ENCODE measurements at places on chromosomes 13 and 19. TPM values are rescaled to one million over a fixed set of nuclear protein-coding genes. Genes with fewer than 3 reads are reported as not detected.

GRCh38 chr13:85197431-85197830 is 601.8 kb downstream of the SLITRK6 start:
- DNase-seq: no peak

GRCh38 chr19:16094360-16095070 is 17.2 kb upstream of the RAB8A start:
- no peak for DNase-seq

- no peak for DNase-seq
These were observed 260.5 kb downstream of the RFC3 start for GRCh38 chr13:34078334-34078999.

- DNase-seq: no peak
These were observed 30.3 kb upstream of the CEACAM1 start for GRCh38 chr19:42558450-42559150.

DNA sequence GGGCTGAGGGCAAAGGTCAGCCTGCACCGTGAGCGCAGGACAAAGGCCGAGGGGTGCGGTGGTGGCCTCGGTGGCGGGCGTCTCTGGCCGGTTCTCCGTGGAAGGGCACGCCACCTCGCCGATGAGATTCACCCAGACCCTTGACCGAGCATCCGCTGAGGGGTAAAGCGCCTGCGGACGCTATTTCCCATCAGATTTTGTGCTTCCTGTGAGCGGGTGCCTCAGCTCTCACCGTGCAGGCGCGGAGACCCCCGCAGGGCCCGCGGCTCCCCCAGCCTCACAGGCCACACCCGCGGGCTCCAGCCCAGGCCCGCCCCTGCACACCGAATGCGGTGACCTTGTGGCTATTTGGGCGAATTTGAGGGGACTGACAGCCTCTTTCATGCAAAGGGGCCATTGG is 348.0 kb downstream of the TEX29 start:
- no peak for DNase-seq

GRCh38 chr13:27728271-27728670 is 64.0 kb upstream of the GSX1 start:
- peak; percentile 51 for DNase-seq

GRCh38 chr19:12872941-12873890 is 8.0 kb downstream of the DNASE2 start:
- no peak for DNase-seq

DNA sequence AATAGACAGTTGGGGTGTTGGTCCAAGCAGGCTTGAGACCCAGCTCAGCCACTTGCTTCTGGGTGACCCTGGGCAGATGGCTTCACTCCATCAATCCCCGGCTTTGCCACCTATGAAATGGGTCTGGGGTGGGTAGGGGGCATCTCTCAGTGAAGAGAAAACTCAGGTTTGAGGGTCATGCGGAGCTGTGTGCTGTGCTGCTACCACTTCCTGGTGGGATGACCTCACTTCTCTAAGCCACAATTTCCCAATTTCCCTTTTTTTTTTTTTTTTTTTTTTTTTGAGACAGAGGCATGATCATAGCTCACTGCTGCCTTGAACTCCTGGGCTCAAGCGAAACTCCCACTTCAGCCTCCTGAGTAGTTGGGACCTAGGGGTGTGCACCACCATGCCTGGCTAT is 4.6 kb upstream of the PLAUR start:
- no peak for DNase-seq

- DNase-seq: no peak
These were observed 9.2 kb upstream of the FCGBP start for GRCh38 chr19:39943586-39943985.

DNA sequence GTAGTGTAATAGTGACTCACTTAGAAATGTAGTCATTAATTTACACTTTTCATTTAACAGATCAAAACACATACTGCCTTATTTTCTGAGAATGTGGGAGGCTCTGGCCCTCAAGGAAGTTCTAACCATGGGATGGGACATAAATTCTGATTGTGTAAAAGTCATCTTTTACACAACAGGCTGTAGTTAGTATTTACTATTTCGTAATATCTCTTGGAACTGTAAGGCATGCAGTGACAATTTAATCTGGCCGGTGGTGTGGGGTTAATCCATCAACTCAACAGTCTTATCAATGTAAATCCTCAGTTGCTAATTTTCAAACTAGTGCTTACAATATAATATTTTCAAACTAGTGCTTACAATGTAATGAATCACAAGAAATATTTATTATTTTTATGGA is 1599.2 kb downstream of the EFNB2 start:
- DNase-seq: no peak

GRCh38 chr19:3098515-3099346 is 4.6 kb downstream of the GNA11 start:
- DNase-seq: no peak

DNA sequence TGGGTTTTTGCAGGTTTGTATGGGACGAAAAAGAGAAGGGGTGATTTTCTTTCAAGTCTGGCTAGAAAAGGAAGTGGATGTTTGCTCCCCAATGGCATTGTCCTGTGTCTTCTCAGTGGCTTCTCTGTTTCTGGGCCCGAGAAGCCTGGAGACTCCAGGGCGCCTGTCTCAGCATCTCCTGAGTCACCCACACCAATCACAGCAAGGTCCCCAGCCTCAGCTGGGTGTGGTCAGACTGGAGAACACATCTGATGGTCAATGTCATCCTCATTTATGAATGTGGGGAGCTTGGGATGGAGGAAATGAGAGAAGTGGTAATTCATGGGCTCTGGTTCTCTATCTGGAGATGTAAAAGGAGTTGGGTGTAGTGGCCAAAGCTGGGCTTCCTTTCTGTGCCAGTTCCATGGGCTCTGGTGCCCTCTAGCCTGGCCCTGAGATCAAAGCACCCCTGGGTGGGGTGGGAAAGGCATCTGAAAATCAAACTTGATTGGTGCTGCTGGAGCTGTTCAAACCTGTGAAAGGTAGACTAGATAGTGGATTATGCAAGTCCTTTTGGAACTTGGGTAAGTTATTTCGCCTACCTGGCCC is 13.4 kb downstream of the RASL11A start:
- DNase-seq: no peak

DNA sequence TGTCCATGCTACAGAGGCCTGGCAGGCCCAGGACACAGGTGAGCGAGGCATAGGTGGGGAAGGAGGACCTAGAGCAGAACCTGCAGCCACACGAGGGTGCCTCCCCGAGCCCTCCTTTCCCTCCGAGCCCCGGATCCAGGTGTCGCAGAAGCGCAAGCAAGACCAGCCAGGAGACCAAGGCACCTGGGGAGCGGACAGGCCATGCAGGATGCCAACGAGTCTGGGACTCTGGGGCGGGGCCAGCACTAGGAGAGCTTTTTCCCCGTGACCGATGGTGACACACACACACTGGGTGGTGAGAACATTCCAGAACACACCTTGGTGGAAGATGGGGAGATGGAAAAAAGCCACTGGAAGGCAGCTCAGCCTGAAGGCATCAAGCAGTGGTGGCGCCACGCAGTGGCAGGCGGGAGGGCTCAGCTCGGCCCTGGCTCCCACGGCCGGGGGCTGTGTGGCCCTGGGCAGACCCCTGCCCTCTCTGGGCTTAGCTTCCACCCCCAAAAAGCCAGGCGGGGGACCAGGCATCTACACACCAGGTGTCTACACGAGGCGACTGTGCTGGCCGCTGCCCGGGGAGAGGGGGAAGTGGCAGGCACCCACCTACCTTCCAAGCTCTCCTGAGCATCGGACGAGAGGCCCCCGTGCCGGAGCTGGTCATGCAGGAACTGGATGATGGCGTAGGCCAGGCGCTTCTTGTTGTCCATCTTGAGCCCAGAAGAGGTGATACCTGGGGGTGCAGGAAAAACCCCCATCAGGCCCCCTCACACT is 14.5 kb downstream of the SGTA start:
- no peak for DNase-seq

GRCh38 chr19:16535381-16535780 is 6.9 kb downstream of the CHERP start:
- DNase-seq: no peak

DNA sequence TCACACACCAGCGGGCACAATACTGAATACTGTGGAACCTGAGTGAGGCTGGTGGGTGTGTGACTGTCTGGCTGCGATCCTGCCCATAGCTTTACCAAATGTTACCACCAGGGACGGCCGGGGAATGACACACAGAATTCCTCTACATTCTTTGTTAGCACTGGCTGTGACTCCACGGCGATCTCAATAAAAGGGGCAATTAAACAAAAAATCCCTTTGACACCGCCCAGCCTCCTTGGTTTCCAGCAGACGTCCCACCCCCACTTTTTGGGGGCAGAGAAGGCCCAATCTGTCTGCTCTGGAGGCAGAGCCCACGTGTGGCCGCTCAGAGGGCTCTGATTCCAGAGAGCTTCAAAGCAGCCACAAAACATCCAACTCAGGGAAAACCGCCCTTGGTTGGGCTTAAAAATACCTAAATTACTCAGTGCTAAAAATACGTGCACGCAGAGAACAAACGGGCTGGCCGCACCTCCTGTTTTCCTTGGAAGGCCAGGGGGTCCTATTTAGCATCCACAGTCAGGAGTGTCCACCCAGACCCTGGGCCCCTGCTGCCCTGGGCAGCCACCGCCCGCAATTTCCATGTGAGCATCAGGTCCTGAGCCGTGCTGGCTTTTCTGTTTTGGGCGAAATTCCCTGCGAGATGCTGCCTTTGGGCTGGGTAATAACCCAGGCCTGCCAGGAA is 47.8 kb downstream of the GADD45B start:
- peak; percentile 21 for DNase-seq

DNA sequence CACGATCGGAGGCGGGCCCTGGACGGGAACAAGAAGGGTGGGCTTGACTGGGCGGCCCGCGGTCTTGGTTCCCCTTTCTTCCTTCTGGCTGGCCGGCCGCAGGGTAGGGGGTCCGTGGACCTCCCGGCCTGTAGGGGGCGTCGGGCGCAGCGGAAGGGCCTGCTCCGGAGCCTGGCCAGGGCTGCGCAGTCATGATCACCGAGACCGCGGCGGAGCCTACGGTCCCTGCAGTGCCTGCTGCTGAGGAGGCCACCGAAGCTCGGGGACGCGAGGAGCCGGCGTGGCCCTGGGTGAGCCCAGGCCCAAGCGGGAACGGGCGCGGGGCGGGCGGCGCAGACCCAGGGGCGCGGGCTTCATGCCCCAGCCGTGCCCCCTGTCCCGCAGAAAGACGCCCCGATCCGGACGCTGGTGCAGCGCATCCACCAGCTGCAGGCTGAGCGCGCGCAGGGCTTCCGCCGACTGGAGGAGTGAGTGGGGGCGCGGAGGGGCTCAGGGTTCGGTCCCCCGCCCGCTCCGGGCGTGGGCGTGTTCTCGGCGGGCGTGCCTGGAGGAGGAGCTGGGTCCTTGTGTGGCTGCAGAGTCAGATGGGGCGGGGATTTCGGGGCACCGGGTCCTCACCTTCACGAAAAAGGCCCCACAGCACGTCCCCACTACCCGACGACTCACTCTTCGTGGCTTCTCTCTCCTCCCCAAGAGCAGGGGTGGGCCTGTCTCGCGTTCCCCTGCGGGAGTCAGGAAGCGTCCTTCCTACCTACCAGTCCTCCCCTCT is at the start of gene REX1BD:
TSS of gene REX1BD (plus strand) at position 188 of the 769 bp plus-strand sequence. CDS start at position 192, 4 bp downstream.
- peak; percentile 75 for DNase-seq

- no peak for DNase-seq
These were observed 1.3 kb upstream of the TEKTIP1 start for GRCh38 chr19:3537438-3538240.

DNA sequence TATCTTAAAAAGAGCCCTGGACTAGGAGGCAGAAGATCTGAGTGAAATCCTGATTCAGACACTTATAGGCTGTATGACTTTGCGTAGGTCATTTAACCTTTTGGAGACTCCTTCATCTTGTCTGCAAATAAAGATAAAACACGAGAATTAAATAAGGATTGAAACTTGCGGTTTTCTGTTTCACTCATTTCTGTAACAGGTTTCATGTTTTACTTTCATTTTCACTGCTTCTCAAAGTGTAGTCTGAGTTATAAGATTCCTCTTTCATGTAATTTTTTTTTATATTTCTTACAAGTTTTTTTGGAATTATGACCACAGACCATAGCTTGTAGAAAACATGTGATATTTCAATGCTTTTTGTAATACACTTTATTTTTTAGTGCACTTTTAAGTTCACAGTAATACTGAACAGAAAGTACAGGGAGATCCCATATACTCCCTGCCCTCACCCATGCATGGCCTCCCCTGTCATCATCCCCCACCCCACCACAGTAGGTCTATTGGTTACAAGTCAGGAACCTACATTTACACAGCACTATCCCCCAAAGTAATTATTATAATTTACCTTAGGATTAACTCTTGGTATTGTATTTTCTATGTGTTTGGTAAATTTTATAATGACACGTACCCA is 174.6 kb downstream of the ITGBL1 start:
- DNase-seq: no peak

- no peak for DNase-seq
These were observed 29.2 kb downstream of the ATP8A2 start for GRCh38 chr13:25400925-25401324.

GRCh38 chr13:61960981-61961380 is 545.3 kb upstream of the PCDH20 start:
- no peak for DNase-seq

DNA sequence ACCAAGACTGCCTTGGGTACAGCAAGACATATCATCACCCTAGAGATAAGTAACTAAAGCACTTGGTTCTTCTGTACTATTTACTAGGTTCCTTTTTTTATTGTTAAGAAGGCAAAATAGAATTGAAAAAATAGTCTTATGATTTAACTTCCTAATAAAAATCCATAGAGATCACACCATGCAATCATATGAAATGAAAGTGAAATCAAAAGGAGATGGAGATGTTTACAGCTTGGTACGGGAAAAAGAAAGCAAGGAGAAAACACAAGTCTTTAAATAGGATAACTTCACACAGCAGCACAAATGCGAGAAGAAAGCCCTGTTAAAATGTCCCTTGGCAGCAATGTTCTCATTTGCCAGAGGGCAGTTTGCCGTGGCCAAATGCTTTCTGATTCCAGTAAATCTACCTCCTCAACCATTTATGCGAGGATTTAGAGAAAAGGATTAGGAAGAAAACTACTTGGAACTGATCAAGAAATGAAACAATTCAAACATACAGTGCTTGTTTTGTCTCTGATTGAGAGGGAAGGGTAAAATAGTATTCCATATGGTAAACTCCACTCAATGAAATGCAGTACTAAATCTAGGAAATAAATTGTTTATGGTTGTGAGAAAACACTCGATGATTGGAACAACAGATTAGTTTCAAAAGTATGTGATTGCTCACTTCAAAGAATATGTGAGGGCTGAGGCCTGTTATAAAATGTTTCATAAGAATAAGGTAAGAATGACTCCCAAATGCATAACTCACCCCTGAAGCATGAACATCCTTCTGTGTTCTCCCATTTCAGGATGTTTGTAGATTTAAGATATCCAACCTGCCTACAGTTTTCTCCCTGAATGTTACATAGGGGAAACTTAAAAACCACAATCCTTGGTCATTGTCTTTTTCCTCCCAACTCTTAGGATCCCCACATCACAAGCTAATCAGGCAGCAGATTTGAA is 487.8 kb downstream of the DACH1 start:
- peak; percentile 84 for DNase-seq

- DNase-seq: no peak
These were observed 41.7 kb downstream of the ZNF85 start for GRCh38 chr19:20964798-20965197.

GRK1 gene
- total RNA-seq: 0.89 TPM

SELENOV gene
- 1.7 TPM for total RNA-seq

ZNF468 gene
- total RNA-seq: 25.6 TPM

SIGLECL1 gene
- not detected for total RNA-seq

DLL3 gene
- 8.3 TPM for total RNA-seq

CYSLTR2 gene
- 7.1 TPM for total RNA-seq

ZNF628 gene
- 1.5 TPM for total RNA-seq

GGACT gene
- total RNA-seq: 6.1 TPM

ZNRF4 gene
- total RNA-seq: not detected
